ENCODE measurements at places on chromosomes 3 and 15. TPM values are rescaled to one million over a fixed set of nuclear protein-coding genes. Genes with fewer than 3 reads are reported as not detected.

TICRR gene
- 2.4 TPM for total RNA-seq

RTP3 gene
- not detected for total RNA-seq

PLA2G4D gene
- total RNA-seq: not detected

NANOGP8 gene
- total RNA-seq: not detected

CPN2 gene
- not detected for total RNA-seq

SOX14 gene
- not detected for total RNA-seq

PARP15 gene
- total RNA-seq: not detected

- H3K27me3 ChIP-seq: no peaks in the 10 kb centered on the region
- no peaks in the 10 kb centered on the region for H3K36me3 ChIP-seq
- no peak for DNase-seq
These were observed 589 bp downstream of the NEIL1 start for GRCh38 chr15:75347222-75348033.

DNA sequence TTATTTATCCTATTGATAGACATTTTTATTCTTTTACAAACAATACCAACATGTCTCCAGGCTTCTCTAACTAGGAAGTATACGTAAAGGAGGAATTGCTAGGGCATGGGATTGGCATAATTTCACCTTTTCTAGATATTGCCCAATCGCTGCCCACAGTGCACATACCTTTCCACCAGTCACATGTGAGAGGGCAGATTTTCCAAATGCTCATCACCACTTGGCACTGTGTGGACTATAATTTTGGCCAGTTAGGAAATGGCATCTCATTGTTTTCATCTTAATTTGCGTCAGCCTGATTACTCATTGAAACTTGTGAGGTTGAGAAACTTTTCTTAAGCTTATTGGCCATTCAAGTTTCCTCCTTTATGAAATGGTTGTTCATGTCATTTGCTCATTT is 57.4 kb upstream of the POLR2M start:
- H3K4me1 ChIP-seq: peaks cover 8% of the 10 kb centered on the region
- H3K4me3 ChIP-seq: no peak overlapping the region
- H3K36me3 ChIP-seq: no peaks in the 10 kb centered on the region
- no peak overlapping the region for H3K27ac ChIP-seq
- peaks cover 14% of the 10 kb centered on the region for H3K27me3 ChIP-seq
- DNase-seq: no peak

- no peak overlapping the region for H3K4me3 ChIP-seq
- H3K4me1 ChIP-seq: no peaks in the 10 kb centered on the region
- DNase-seq: no peak
- H3K27me3 ChIP-seq: no peaks in the 10 kb centered on the region
- H3K27ac ChIP-seq: no peak overlapping the region
These were observed 423.8 kb upstream of the CFAP20DC start for GRCh38 chr3:59473636-59474035.

GRCh38 chr3:149393345-149394160 is 16.1 kb upstream of the TM4SF1 start:
- no peaks in the 10 kb centered on the region for H3K27me3 ChIP-seq
- H3K4me3 ChIP-seq: no peak overlapping the region
- no peak for DNase-seq
- peaks cover 39% of the 10 kb centered on the region for H3K4me1 ChIP-seq

DNA sequence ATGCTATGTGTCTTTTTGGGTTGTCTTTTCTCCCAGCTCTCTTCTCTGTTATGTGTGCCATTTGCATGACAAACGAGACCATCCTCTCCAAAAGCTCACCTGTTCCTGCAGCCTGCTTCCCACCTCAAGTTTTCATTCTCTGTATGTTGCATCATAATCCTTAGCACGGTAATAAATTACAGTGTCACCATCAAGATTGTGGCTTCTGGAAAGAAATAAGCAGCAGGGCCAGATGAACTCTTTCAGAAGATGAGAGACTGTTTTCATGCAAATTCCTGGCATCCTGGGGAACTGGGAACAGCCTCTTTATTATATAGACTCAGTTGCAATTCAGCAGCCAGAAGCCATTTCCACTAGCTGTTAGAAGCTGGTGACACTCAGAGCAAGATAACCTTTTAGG is 436.7 kb downstream of the EPHB1 start:
- H3K27me3 ChIP-seq: no peaks in the 10 kb centered on the region
- no peaks in the 10 kb centered on the region for H3K36me3 ChIP-seq
- no peak overlapping the region for H3K27ac ChIP-seq

DNA sequence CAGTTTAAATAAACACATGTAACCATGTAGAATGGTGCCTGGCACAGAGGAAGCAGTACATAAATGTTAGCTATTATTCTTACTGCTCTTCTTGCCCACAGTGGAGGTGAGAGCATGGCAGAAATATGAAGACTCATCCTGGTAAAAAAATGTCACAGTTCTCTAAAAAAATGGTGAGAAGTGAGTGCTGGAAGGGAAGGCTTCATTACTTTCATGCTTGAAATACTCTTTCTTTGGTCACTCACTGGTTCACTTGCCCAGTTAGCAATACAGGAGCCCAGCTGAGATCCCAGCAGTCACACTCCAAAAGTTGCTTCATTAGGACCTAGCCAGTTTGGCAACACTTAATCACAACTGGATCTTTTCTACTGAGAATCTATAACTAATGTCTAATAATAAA is 1017.2 kb downstream of the TUSC7 start:
- no peak for DNase-seq
- H3K36me3 ChIP-seq: no peaks in the 10 kb centered on the region
- H3K4me1 ChIP-seq: no peaks in the 10 kb centered on the region
- no peak overlapping the region for H3K4me3 ChIP-seq

DNA sequence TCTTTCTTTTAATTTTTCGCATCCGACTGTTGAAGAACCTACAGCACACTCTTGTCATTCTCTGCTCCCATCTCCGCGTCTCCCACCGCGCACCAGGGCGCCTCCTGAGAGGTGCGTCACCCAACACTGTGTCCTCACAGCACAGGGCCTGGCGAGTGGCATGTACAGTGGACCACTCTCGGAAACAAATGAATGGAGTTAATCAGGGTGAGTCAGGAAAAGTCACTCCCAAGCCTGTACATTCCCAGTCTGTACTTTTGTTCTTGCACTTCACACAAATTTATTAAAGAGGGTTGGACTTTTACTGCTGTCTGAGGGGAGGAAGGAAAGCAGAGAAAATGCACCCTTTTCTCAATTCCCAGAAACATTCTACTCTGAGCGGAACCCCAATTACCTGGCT is 625 bp downstream of the COL6A6 start:
- H3K4me3 ChIP-seq: no peak overlapping the region
- H3K27ac ChIP-seq: no peak overlapping the region
- H3K36me3 ChIP-seq: no peaks in the 10 kb centered on the region
- H3K4me1 ChIP-seq: no peaks in the 10 kb centered on the region

DNA sequence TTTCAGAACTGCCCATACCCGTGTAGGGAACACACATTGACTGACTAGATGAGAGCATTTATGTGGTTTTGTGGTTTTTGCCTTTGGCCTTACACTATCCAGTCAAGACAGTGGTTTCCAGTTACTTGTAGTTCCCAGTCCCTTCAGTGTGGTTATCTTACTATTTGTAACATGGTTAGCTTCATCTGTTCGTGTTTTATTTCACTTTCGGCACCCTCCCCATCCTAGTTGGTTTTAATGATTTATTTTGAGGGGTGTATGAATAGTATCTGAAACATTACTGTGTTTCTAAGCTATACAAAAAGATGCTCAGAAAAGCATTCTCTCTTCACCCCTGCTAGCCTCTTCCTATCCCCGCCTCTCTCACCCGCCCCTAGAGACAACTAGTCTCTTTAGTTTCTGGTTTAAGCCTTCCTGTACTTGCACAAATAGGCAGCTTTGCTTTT is 14.1 kb downstream of the LYSMD4 start:
- peaks cover 65% of the 10 kb centered on the region for H3K4me1 ChIP-seq
- H3K4me3 ChIP-seq: no peak overlapping the region
- H3K27ac ChIP-seq: no peak overlapping the region
- H3K36me3 ChIP-seq: peaks cover 20% of the 10 kb centered on the region

DNA sequence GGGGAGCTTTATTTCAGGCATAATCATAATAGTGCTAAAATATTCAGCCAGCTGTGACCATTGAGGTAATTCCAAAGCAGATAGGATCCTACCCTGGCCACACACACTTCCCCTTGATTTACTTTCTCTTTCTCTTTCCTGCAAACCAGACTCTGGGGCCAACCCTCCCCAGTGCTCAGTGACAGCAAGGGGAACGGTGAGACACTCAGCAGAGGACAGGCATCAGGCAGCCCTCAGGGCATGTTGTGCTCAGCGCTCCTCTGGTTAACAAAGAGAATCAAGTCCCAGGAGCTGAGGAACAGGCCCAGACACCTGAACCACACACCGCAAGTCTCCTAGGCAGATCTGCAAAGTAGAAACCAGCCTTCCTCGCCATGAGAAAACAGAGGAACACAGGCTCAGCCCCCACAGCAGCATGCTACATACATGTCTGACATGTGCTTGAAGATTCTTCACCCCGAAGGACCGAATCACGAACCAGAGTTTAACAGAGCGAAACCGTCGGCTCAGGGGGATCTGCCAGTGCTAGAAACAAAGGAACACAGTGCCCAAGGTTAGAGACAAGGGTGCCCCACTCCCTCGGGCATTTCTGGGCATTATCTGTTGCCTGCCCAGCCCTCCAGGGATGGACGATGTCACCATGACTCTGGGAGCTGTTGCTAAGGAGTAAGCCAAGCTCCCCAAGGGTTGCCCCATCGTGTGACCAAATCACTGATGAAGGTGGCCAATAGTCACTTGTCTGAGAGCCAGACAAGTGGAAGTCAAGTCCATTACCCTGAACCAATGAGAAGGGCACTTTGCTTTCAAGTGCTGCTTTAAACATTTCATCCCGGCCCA is 17.5 kb downstream of the HDC start:
- H3K4me1 ChIP-seq: no peaks in the 10 kb centered on the region
- H3K36me3 ChIP-seq: no peaks in the 10 kb centered on the region
- H3K27me3 ChIP-seq: no peaks in the 10 kb centered on the region
- no peak overlapping the region for H3K27ac ChIP-seq
- no peak for DNase-seq

- H3K4me1 ChIP-seq: no peaks in the 10 kb centered on the region
- no peak overlapping the region for H3K27ac ChIP-seq
- no peaks in the 10 kb centered on the region for H3K36me3 ChIP-seq
- peaks cover 9% of the 10 kb centered on the region for H3K27me3 ChIP-seq
- H3K4me3 ChIP-seq: no peak overlapping the region
- no peak for DNase-seq
These were observed 50.6 kb downstream of the SV2B start for GRCh38 chr15:91150502-91151160.

DNA sequence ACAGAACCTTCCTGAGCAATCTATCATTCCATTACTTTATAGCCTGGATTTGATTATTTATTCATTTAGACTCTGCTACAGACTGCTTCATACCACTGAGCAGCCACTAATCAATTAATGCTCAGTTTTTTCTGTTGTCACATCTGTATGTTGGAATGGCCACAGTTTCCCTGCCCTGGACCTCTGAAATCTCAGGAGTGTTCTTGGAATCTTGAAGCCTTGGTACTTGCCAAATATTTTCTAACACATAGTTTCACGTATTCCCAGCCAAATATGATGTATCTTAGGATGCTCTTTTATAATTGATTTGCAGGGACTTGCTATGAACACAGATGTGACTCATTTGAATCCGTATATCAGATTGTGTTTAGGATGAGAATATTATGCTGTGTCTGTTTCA is 225.8 kb downstream of the TAFA4 start:
- H3K36me3 ChIP-seq: no peaks in the 10 kb centered on the region
- H3K4me1 ChIP-seq: no peaks in the 10 kb centered on the region
- DNase-seq: no peak
- no peak overlapping the region for H3K27ac ChIP-seq
- H3K27me3 ChIP-seq: no peaks in the 10 kb centered on the region
- H3K4me3 ChIP-seq: no peak overlapping the region

DNA sequence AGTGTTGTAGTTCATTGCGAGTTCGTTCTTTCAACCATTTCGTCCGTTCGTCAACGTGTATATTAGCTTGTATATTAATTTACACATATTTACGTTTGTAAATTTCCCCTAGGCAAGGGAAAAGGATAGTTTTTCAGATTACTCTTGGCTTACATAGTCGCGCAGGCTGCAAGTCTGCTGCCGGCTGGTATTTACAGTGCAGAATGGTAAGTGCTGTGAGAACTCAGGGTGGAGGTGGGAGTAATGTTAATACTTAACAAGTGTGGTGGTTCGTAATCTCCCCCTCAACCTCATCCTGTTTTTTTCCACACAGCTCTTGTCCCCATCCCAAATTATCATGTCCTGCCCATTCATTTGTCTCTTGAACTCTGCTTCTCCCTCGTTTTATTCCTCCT is 766 bp downstream of the FAM98B start:
- no peaks in the 10 kb centered on the region for H3K36me3 ChIP-seq
- H3K4me3 ChIP-seq: peak overlapping the region; percentile 95
- DNase-seq: no peak
- H3K27me3 ChIP-seq: peaks cover 18% of the 10 kb centered on the region

GRCh38 chr15:64883997-64884511 is 27.6 kb upstream of the ANKDD1A start:
- no peaks in the 10 kb centered on the region for H3K36me3 ChIP-seq
- peak overlapping the region; percentile 82 for H3K27ac ChIP-seq
- H3K4me1 ChIP-seq: peaks cover 30% of the 10 kb centered on the region
- H3K4me3 ChIP-seq: no peak overlapping the region

DNA sequence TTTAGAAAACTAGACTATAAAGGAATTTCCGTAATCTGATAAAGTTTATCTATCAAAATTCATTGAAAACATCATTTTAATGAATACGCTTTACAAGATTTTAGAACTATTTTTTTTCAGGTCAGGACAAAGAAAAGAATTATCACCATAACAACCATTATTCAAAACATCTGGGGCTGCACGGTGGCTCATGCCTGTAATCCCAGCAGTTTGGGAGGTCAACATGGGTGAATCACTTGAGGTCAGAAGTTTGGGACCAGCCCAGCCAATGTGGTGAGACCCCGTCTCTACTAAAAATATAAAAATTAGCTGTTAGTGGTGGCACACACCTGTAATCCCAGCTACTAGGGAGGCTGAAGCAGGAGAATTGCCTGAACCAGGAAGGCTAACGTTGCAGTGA is 260.4 kb downstream of the WNT5A start:
- no peak overlapping the region for H3K27ac ChIP-seq
- peaks cover 1% of the 10 kb centered on the region for H3K36me3 ChIP-seq
- DNase-seq: no peak
- no peaks in the 10 kb centered on the region for H3K27me3 ChIP-seq
- no peaks in the 10 kb centered on the region for H3K4me1 ChIP-seq

DNA sequence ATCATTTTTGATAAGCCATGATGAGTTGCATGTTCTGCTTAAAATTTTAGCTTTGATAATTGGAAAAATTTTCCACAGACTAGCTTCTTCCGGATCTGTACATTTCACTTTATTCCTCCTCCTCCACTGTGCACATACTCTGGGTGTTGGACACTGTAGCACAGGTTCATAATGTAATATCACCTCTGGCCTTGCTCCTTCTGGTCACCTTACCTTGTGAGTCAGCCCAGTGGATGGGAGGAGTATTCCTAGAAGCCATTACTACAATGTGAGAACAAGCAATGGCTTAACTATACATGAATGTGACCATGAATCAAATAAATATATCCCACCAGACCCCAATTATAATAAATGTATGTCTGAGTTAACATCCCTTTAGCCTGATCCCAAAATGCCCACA is 6.1 kb upstream of the CDCP1 start:
- H3K27ac ChIP-seq: no peak overlapping the region
- peaks cover 6% of the 10 kb centered on the region for H3K36me3 ChIP-seq
- no peak for DNase-seq
- no peak overlapping the region for H3K4me3 ChIP-seq
- no peaks in the 10 kb centered on the region for H3K4me1 ChIP-seq
- peaks cover 2% of the 10 kb centered on the region for H3K27me3 ChIP-seq

- peaks cover 7% of the 10 kb centered on the region for H3K4me1 ChIP-seq
- H3K36me3 ChIP-seq: no peaks in the 10 kb centered on the region
- DNase-seq: no peak
These were observed 3.6 kb downstream of the BDH1 start for GRCh38 chr3:197552198-197552597.

Data from chondrocyte (in vitro differentiated cells).